ENCODE measurements at places on chromosomes 5 and 9.

GRCh38 chr5:35320029-35320428, 89.7 kb upstream of the PRLR start:
- DNase-seq = no peak

GRCh38 chr5:97891971-97892370, 708.9 kb upstream of the RIOK2 start:
- no peak for DNase-seq

- DNase-seq = no peak
These were observed 319.3 kb upstream of the CHD1 start for GRCh38 chr5:99248066-99248465.

GRCh38 chr5:180060192-180060591, 11.4 kb downstream of the RNF130 start:
- no peak for DNase-seq

GRCh38 chr5:173383711-173384110, 55.5 kb upstream of the STC2 start:
- DNase-seq = no peak

- DNase-seq = no peak
These were observed 269.9 kb upstream of the MSX2 start for GRCh38 chr5:174454464-174454863.

GRCh38 chr9:125603478-125604021, 103.5 kb downstream of the MAPKAP1 start:
- DNase-seq = no peak
